ENCODE measurements at places on chromosomes 12 and 14. TPM values are rescaled to one million over a fixed set of nuclear protein-coding genes. Genes with fewer than 3 reads are reported as not detected.

- DNase-seq = no peak
These were observed 2.3 kb downstream of the KRT78 start for GRCh38 chr12:52846356-52846970.

DNA sequence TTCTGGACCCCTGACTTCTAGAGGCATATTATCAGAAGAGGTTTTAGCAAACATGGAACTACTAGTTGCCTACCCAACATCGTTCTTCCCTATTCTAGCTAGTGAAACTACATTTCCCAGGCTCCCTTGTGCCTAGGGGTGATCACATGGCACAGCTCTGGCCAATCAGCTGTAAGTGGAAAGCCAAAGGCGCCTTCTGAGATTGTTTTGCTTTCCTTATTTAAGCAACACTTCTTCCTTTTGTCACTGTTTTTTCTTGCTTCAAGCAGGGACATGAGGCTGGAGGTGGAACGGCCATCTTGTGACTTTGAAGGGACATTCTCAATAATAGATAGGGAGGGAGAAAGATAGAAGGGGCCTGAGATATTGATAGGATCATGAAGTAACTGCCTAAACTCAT is 136.7 kb downstream of the ZNF664 start:
- DNase-seq = no peak

GRCh38 chr14:77804592-77804991 is 4.7 kb downstream of the ADCK1 start:
- no peak for DNase-seq

- no peak for DNase-seq
These were observed 327.2 kb downstream of the RAD51B start for GRCh38 chr14:68146818-68147217.

GRCh38 chr12:52038447-52038846 is 12.8 kb upstream of the NR4A1 start:
- no peak for DNase-seq

BEGAIN gene
- 1.1 TPM for total RNA-seq

All from omental fat pad (tissue), 4 donors.